ENCODE measurements at places on chromosomes 3 and 15. TPM values are rescaled to one million over a fixed set of nuclear protein-coding genes. Genes with fewer than 3 reads are reported as not detected.

CADPS gene
- not detected for total RNA-seq

ZBED2 gene
- total RNA-seq, result not detected

GRCh38 chr15:97733373-97733772, 227.1 kb upstream of the ARRDC4 start:
- DNase-seq, result no peak
- no peak overlapping the region for H3K27ac ChIP-seq
- H3K4me3 ChIP-seq, result no peak overlapping the region
- H3K36me3 ChIP-seq, result no peaks in the 10 kb centered on the region
- peaks cover 1% of the 10 kb centered on the region for H3K4me1 ChIP-seq

PPIP5K1 gene
- 22.6 TPM for total RNA-seq

DNA sequence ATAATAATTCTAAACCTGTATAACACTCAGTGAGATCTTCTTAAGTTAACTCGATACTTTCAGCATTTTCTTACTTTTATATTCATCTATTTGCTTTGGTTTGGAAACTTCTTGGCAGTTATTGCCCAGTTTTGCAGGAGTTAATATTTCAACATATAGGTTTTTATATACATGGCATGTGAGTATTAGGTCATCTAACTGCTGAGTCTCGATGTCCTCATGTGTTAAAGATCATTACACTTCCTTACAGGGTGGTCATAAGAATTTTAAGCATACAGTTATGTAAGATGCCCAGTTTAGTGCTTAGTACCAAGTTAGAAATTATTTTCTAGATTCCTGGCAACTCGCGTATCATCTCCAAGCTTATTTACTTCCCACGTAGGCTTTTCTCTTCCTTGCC, 62.9 kb downstream of the TMEM39A start:
- H3K4me3 ChIP-seq, result no peak overlapping the region
- DNase-seq, result no peak
- peaks cover 2% of the 10 kb centered on the region for H3K36me3 ChIP-seq
- H3K4me1 ChIP-seq, result no peaks in the 10 kb centered on the region

DLG1 gene
- 66.3 TPM for total RNA-seq

IL5RA gene
- total RNA-seq, result not detected

DNA sequence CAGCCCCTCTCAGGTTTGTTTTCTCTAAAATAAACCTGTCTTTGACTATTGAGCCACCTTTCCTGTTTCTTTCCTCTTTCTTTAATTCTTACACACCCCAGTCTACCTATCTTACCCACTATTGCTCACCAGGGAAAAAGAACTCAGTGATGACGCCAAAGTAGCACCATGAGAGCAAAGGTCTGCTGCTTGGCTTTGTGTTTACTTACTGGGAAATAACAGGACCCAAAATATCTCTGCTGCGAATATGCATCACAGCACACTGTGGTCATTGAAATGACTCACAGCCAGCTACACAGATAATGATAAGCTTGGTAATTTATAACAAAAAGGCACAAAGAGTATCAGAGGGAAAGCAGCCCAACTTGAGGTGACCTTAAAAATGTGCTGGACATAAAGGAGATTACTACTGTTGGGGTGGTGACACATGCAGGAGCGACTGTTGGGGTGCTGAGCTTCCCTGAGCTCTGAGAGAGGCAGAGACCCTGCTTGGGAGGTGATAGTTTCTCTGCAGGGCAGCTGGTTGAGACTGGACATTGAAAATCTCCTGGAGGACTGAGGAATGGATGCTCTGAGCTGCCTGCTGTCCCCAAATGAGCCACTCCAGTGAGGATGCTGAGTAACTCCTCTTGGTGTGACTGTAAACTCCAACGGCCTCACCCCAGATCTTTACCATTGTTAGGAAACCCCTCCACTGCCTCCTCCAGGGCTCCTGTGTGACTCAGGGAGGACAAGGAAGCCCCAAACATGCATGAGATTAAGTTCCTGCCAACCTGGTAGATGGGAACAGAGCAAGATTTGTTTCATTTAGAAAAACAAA, 14.5 kb downstream of the EFCAB12 start:
- H3K4me1 ChIP-seq, result no peaks in the 10 kb centered on the region
- H3K4me3 ChIP-seq, result no peak overlapping the region
- no peak overlapping the region for H3K27ac ChIP-seq
- no peaks in the 10 kb centered on the region for H3K36me3 ChIP-seq

ALDH1A2 gene
- total RNA-seq, result 24.3 TPM

GRCh38 chr3:189144645-189145044, 27.1 kb upstream of the TPRG1 start:
- no peak for DNase-seq
- H3K27me3 ChIP-seq, result no peaks in the 10 kb centered on the region
- no peak overlapping the region for H3K4me3 ChIP-seq
- no peak overlapping the region for H3K27ac ChIP-seq
- H3K36me3 ChIP-seq, result no peaks in the 10 kb centered on the region
- H3K4me1 ChIP-seq, result no peaks in the 10 kb centered on the region

DNA sequence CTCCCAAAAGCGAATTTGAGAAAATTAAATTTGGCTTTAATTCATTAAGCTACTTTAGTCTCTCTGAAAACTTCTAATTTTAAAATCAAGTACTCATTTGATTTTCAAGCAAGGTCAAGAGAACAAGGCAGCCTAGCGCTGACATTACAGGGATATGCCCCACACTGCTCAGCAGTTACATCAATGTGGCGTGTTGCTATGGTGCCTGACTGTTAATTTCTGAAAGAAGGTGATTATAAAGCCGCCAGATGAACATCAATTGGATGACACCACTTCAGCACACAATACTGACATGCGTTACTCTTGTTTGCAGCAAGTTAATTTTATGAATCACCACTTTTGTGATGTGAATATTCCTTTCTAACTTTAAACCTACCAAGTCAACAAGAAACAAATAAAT, 284.4 kb downstream of the FOXP1 start:
- H3K4me3 ChIP-seq, result no peak overlapping the region
- no peak for DNase-seq
- no peaks in the 10 kb centered on the region for H3K27me3 ChIP-seq
- no peaks in the 10 kb centered on the region for H3K36me3 ChIP-seq

DNA sequence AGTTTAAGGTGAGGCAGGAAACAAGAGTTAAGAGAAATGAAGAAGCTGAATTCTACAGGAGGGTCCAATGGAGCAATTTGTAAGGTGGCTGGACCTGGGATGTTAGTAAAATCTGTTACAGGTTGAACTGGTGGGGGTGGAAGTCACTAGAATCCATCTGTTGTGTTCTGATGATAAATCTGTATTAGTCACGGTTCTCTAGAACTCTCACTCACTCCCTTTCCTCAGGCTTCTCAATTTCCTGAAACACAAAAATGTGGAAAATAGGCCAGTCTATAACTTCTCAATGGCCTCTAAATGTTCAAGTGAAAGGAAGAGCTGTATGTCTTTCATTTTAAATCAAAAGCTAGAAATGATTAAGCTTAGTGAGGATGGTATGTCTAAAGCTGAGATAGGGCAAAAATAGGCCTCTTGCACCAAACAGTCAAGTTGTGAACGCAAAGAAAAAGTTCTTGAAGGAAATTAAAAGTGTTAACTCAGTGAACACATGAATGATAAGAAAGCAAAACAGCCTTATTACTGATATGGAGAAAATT, 180.2 kb upstream of the CBLB start:
- no peaks in the 10 kb centered on the region for H3K36me3 ChIP-seq
- H3K4me1 ChIP-seq, result no peaks in the 10 kb centered on the region
- no peak for DNase-seq
- H3K4me3 ChIP-seq, result no peak overlapping the region
- H3K27me3 ChIP-seq, result no peaks in the 10 kb centered on the region

GRCh38 chr3:74273555-74274402, 340.7 kb downstream of the CNTN3 start:
- H3K36me3 ChIP-seq, result no peaks in the 10 kb centered on the region
- H3K27ac ChIP-seq, result no peak overlapping the region
- no peaks in the 10 kb centered on the region for H3K27me3 ChIP-seq
- H3K4me3 ChIP-seq, result no peak overlapping the region

GRCh38 chr3:30456264-30456663, 150.1 kb upstream of the TGFBR2 start:
- peak overlapping the region; percentile 92 for H3K27ac ChIP-seq
- H3K27me3 ChIP-seq, result no peaks in the 10 kb centered on the region

GRCh38 chr15:47362118-47362905, 355.0 kb upstream of the SEMA6D start:
- no peak overlapping the region for H3K27ac ChIP-seq
- no peak for DNase-seq
- H3K27me3 ChIP-seq, result no peaks in the 10 kb centered on the region
- H3K4me3 ChIP-seq, result no peak overlapping the region
- H3K4me1 ChIP-seq, result no peaks in the 10 kb centered on the region

- H3K4me3 ChIP-seq, result no peak overlapping the region
- no peaks in the 10 kb centered on the region for H3K27me3 ChIP-seq
- peaks cover 37% of the 10 kb centered on the region for H3K4me1 ChIP-seq
- peaks cover 15% of the 10 kb centered on the region for H3K36me3 ChIP-seq
Observed at GRCh38 chr3:49535971-49536874, 18.1 kb upstream of the BSN start.

DNA sequence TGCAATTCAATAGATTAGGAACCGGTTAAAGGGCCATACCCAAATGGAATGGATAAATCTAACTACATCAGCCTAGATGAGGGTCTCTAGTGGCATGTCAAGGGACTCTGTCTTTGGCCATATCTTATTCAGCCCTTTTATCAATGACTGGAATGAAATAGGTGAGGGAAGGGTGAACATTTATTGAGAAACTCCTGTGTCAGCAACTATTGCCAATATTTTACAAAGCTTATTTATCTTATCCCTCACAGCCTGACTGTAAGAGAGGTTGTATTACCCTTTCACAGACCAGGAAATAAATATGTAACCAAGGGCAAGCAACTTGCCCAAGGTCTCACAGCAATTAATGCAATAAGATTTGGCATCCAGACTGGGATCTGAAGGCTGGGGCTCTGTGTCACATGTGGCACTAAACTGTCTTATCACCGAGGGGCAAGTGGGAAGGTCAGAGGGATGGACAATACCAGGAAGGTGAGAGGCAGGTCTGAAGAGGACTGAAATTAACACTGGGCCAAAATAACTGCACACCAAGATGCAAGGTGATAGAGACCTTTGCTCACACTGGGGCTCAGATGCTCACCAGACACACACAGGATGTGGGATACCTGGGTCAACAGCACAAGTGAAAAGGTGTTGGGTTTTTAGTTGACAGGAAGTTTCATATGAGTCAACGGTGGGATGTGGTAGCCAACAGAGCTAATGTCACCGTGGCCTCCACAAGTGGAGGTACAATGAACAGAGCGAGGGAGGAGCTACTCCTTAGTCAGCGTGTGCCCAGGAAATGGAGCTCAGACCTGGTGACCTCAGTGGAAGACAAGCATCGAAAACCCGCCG, 261.3 kb downstream of the RPLP1 start:
- H3K27me3 ChIP-seq, result no peaks in the 10 kb centered on the region
- no peak for DNase-seq
- H3K36me3 ChIP-seq, result no peaks in the 10 kb centered on the region
- H3K27ac ChIP-seq, result no peak overlapping the region
- H3K4me1 ChIP-seq, result no peaks in the 10 kb centered on the region

DNA sequence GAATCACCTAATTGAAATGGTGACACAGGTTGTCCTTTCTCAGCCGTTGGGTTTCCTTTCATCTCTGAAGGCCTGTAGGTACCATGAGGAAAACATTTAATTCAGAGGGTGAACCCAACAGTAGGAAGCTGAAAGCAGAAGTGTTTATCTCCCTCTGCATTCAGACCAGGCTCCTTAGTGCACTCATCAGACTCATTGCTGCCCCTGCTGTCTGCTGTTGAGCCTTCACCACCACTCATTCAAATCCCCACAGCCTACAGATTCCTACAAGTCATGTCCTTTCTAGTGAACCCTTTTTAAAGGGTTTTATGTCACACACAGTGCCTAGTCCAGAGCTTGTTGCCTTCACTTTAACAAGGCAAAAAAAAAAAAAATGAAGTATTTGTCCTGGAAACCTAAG, 13.4 kb downstream of the WDR48 start:
- no peak overlapping the region for H3K27ac ChIP-seq
- no peak overlapping the region for H3K4me3 ChIP-seq
- peaks cover 5% of the 10 kb centered on the region for H3K36me3 ChIP-seq
- no peaks in the 10 kb centered on the region for H3K4me1 ChIP-seq
- no peaks in the 10 kb centered on the region for H3K27me3 ChIP-seq

GRCh38 chr3:143252931-143253330, 133.4 kb downstream of the CHST2 start:
- H3K27ac ChIP-seq, result no peak overlapping the region
- DNase-seq, result no peak
- H3K4me1 ChIP-seq, result no peaks in the 10 kb centered on the region
- H3K4me3 ChIP-seq, result no peak overlapping the region

- no peak overlapping the region for H3K4me3 ChIP-seq
- H3K36me3 ChIP-seq, result no peaks in the 10 kb centered on the region
- no peak overlapping the region for H3K27ac ChIP-seq
- no peaks in the 10 kb centered on the region for H3K4me1 ChIP-seq
- H3K27me3 ChIP-seq, result no peaks in the 10 kb centered on the region
Observed at GRCh38 chr3:54999159-54999558, 71.3 kb upstream of the LRTM1 start.

DNA sequence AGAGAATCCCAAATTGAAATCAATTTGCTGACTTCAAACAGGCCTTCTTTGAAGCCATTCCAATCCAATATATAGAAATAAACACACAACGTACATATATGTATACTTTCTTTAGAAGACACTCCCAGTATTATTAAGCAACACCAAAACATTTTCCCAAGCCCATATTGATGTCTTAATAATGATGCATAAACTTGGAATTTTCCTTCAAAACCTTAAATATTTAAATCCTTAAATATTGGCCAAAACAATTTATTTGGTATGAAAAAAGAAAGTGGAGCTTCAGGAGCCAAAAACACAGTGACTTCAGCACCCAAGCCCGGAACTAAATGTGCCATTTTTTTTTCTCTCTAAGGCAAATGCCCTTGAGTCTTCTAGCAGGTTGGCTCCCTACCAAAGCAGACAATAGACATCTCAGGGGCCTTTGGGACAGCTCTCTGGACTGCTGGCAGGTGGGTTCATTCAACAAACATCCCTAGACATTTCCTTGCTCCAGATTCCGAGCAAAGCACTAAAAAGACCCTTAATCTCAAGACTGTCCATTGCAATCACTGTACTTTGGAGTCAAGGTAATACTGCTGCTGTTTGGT, 384.7 kb downstream of the NTRK3 start:
- H3K4me1 ChIP-seq, result no peaks in the 10 kb centered on the region
- H3K27me3 ChIP-seq, result no peaks in the 10 kb centered on the region
- no peak overlapping the region for H3K4me3 ChIP-seq
- no peak overlapping the region for H3K27ac ChIP-seq
- no peak for DNase-seq

ALPK3 gene
- total RNA-seq, result 2.4 TPM

DNA sequence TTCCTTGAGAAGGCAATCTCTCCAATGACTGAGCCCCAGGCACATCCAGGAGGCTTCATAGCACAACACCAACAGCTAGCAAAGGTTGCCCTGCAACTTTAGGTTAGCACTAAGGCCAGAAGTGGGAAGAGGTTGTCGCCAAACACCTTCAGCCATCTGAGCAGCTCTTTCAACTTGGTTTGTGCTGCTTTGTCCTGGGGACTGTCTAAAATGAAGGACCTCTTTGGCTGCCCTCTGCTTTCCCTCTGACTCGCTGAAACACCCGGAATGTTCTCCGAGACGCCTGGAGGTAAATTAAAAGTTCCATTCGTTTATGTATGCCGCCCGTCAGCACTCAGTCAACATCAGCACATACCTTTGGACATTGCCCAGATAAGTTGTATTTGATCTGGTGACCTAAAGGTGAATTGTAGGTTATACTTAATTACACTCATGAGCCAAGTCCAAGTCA, 121.2 kb upstream of the NR2F2 start:
- no peaks in the 10 kb centered on the region for H3K4me1 ChIP-seq
- H3K27me3 ChIP-seq, result no peaks in the 10 kb centered on the region
- no peak overlapping the region for H3K4me3 ChIP-seq
- no peak for DNase-seq
- H3K27ac ChIP-seq, result no peak overlapping the region
